ENCODE measurements at places on chromosomes 6 and 20. TPM values are rescaled to one million over a fixed set of nuclear protein-coding genes. Genes with fewer than 3 reads are reported as not detected.

DNA sequence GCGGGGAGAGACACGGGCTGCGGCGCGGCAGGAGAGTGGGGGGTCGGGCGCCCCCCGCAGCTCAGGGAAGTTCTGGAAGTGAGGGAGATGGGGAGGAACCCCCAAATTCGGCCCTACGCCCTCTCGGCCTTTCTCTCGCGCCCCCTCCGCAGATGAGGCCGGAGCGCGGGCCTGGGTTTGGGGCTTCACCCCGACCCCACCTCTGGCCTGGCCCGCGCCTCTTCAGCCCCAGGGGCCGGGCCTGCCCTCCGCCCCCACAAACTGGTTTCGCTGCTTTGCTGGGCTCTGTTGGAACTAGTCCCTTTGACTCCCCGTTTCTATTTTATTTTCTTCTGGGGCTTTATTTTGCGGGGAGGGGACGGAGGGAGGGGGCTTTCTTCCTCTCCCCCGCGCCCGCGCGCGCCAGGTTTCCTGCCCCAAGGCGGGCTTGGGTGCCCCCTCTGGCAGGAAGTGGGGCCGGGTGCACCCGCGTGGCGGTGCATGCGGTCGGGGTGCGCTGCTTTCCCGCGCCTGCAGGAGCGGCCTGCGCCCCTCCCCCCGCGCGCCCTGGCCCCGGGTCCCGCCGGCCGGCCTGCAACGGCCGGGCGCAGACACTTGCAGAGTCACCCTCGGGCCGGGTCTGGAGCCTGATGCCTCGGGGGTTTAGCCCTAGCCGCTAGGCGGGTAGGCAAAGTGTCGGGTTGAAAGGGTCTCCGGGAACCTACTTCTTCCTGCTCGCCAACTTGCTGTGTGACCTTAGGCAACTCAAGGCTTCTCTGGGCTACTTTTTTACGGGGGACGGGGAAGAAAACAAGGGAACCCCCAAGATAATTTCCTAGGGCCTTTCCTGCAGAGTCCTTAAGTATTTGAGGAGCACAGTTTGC, 1.3 kb downstream of the HMGA1 start:
- no peak for DNase-seq

The GATA5 gene
- total RNA-seq: 0.48 TPM

DNA sequence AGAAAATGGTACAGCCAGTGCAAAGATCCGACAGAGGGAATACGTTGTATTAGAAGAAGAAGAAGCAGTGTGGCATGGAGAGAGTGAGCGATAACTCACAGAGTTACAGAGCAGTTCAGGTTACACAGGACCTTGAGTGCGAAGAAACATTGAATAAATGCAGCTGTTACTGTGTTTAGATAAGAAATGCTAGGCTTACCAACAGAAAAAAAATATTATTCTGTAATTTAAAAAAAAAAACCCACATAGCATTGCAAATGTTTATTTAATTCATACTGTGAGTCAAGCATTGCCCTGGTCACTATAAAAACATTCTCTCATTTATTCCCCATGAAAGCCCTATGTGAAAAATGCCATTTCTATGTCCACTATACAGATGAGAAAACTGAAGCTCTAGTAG, 373.4 kb upstream of the EPHA7 start:
- no peak for DNase-seq

The PNLDC1 gene
- total RNA-seq: not detected

GRCh38 chr20:45592574-45593189, 13.6 kb upstream of the WFDC8 start:
- no peak for DNase-seq

- DNase-seq: peak; percentile 17
Measured at GRCh38 chr6:108902382-108902792, 54.2 kb downstream of the ARMC2 start.

The CHRNA4 gene
- total RNA-seq: 2.2 TPM

Data from umbilical cord (tissue), 2 donors.